ENCODE measurements at places on chromosomes 3 and 15.

DNA sequence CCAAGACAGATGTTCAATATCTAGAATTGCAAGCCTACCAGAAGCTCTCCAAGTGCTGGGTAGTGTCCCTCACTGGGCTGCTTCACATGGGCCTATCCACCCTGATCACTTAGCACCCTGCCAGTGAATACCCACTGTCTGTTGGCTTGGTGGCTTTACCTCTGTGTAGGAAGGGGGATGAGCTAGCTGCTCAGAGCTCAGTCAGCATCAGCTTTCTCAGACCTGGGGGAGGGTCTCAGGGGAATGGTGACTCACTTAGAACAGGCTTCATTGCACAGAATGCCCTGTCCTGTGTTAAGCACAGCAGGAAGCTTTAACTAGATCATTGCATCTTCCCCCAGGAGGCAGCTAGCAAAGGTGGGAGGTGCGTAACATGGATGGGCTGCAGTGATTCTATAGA, 209.8 kb downstream of the PDCD6IP start:
- H3K27ac ChIP-seq = no peak overlapping the region
- H3K36me3 ChIP-seq = no peaks in the 10 kb centered on the region
- DNase-seq = no peak
- no peaks in the 10 kb centered on the region for H3K27me3 ChIP-seq

GRCh38 chr3:76024640-76025039, 239.3 kb upstream of the ZNF717 start:
- H3K27me3 ChIP-seq = no peaks in the 10 kb centered on the region
- no peak for DNase-seq
- H3K27ac ChIP-seq = no peak overlapping the region
- H3K4me1 ChIP-seq = no peaks in the 10 kb centered on the region
- no peaks in the 10 kb centered on the region for H3K36me3 ChIP-seq
- no peak overlapping the region for H3K4me3 ChIP-seq

- H3K27ac ChIP-seq = peak overlapping the region; percentile 71
- no peak for DNase-seq
- no peak overlapping the region for H3K4me3 ChIP-seq
- H3K36me3 ChIP-seq = peaks cover 55% of the 10 kb centered on the region
These were observed 61.3 kb downstream of the SMAD3 start for GRCh38 chr15:67126551-67127330.

DNA sequence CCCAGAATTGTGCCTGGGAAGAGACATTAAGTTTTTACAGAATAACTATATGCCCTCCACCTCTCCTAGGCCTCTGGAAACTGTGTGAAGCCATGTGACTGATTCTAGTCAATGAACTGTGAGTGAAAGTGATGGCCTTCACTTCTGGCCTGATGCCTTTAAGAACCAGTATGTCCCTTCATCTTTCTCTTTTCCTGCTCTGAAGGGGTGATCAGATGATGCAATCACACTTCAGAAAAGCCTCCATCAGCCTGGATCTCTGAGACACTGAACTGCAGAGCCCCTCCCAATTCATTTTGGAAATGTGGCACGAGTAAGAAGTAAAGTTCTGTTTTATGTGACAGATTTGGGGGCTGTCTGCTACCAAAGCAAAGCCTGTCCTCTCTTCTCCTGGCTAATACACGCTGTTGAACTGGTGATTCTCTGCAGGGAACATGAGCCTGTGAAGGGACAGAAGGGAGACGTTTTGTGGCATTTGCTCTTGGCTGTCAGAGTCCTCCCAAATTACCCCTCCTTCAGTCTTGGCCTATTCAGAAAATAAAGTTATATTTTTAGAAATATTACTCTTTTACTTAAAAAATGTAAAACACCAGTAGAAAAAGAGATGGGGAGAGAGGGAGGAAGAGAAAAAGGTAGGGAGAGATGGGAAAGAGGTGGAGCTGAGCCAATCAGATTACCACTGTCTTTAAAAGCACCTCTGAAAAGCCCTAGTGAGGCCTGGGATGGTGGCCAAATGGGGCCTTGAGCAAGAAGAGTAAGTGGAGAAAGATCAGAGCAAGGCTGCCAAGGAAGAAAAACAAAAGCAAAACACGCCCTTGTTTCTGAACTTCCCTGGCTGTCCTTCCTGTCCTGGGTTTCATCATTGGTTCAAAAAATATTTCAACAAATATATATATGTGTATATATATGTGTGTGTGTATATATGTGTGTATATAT, 40.9 kb upstream of the RYK start:
- no peak overlapping the region for H3K27ac ChIP-seq
- no peaks in the 10 kb centered on the region for H3K36me3 ChIP-seq
- no peaks in the 10 kb centered on the region for H3K4me1 ChIP-seq
- H3K27me3 ChIP-seq = peaks cover 12% of the 10 kb centered on the region
- no peak overlapping the region for H3K4me3 ChIP-seq

- peaks cover 2% of the 10 kb centered on the region for H3K27me3 ChIP-seq
- no peak overlapping the region for H3K4me3 ChIP-seq
- H3K27ac ChIP-seq = no peak overlapping the region
- no peak for DNase-seq
These were observed 29.2 kb upstream of the CTDSPL start for GRCh38 chr3:37832480-37832879.

DNA sequence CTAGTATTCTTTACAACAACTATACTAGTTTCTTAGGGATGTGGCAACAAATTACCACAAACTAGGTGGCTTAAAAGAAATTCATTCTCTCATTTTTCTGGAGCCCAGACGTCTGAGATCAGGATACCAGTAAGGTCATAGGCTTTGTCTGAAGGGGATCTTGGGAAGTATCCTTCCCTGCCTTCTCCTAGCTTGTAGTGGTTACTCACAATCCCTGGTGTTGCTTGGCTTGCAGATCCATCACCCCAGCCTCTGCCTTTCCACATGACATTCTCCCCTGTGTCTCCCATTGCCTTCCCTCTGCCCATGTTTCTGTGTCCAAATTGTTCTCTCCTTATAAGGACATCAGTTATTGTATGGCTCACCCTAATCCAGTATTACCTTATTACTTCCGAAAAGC, 24.3 kb upstream of the CLDN1 start:
- no peak overlapping the region for H3K27ac ChIP-seq
- no peak for DNase-seq
- no peaks in the 10 kb centered on the region for H3K4me1 ChIP-seq
- no peaks in the 10 kb centered on the region for H3K36me3 ChIP-seq
- peaks cover 4% of the 10 kb centered on the region for H3K27me3 ChIP-seq

GRCh38 chr3:143429628-143430514, 310.3 kb downstream of the CHST2 start:
- H3K27ac ChIP-seq = peak overlapping the region; percentile 2
- H3K27me3 ChIP-seq = no peaks in the 10 kb centered on the region
- no peak overlapping the region for H3K4me3 ChIP-seq
- no peaks in the 10 kb centered on the region for H3K36me3 ChIP-seq

- H3K27me3 ChIP-seq = peaks cover 44% of the 10 kb centered on the region
- DNase-seq = no peak
- peaks cover 12% of the 10 kb centered on the region for H3K4me1 ChIP-seq
- H3K27ac ChIP-seq = no peak overlapping the region
- no peaks in the 10 kb centered on the region for H3K36me3 ChIP-seq
These were observed 29.6 kb upstream of the SNRPA1 start for GRCh38 chr15:101324524-101325177.

DNA sequence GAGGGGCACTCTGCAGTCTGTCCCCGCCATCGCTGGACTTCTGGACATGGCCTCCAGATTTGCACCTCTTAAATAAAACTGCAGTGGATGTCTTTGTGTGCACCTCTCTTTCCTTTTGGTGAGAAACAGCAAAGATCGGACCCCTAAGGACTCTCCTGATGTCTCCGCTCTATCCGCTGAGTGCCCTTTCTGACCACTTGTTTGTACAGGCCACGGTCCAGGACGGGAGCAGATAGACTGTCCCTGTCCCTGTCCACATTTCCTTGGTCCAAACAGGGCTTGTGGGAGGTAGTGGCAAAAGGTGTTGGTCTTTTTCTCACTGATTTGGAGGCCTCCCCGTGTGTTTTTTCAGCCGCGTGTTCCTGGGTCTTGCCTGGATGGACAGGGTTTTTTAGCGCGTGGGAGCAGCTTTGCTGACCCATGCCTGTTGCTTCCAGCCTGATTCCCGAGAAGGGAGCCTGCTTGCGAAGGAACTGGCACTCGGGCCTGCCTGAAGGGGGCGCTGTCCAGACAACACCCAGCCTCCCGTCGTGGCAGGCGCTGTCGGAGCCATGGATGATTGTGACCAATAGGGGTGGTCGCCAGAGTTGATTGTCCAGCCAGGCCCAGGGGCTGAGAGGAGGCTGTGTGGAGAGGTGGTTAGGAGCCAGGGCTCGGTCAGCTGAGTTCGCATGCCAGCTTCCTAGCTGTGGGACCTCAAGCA, 13.2 kb upstream of the STAB1 start:
- peaks cover 83% of the 10 kb centered on the region for H3K36me3 ChIP-seq
- no peak for DNase-seq
- H3K4me3 ChIP-seq = no peak overlapping the region
- H3K4me1 ChIP-seq = no peaks in the 10 kb centered on the region
- no peak overlapping the region for H3K27ac ChIP-seq
- H3K27me3 ChIP-seq = no peaks in the 10 kb centered on the region

DNA sequence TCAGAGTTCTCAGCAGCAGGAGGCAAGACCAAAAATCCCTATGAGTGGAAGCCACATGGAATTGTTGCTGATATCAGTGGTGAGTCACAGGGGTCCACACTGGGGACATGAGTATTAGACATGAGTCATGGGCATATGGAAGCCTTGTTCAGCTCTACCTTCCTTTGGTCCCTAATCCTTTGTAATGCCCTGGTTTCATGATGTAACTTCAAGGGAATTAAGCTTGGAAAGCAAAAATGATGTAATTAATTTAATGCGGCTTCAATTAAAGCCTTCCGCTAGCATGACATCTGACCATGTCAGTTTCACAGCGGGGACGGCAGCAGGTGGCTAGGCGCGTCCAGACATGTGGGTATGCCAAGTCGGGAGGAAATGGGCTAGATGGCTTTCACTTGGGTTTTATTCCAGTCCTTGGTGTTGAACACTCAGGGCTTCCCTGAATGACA, 176.1 kb upstream of the RGMA start:
- no peaks in the 10 kb centered on the region for H3K4me1 ChIP-seq
- no peak for DNase-seq
- no peak overlapping the region for H3K4me3 ChIP-seq
- no peak overlapping the region for H3K27ac ChIP-seq
- H3K36me3 ChIP-seq = no peaks in the 10 kb centered on the region

GRCh38 chr3:23710555-23710954, 95.2 kb upstream of the UBE2E1 start:
- no peak overlapping the region for H3K4me3 ChIP-seq
- peaks cover 2% of the 10 kb centered on the region for H3K27me3 ChIP-seq
- DNase-seq = no peak
- H3K27ac ChIP-seq = no peak overlapping the region
- no peaks in the 10 kb centered on the region for H3K36me3 ChIP-seq

DNA sequence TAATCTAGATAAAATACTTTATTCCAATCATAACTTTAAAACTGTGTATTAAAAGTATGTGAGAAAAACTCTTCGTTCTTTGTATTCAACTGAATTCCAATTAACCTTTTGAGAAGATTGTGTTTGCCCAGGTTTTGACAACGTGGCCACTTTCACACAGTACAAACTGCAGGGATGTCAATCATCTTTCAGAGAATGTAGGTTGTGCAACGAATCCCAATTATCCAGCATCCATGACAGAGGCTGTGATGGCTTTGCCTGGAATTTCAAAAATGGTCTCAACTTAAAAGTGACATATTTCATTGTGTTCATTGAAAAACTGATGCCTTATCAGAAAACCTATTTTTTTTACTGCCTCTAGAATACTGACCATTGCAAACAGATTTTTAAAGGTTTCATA, 615.1 kb upstream of the KCNMB2 start:
- H3K27ac ChIP-seq = no peak overlapping the region
- no peaks in the 10 kb centered on the region for H3K4me1 ChIP-seq
- DNase-seq = no peak

GRCh38 chr15:96324192-96324895, 6.2 kb upstream of the NR2F2 start:
- H3K27me3 ChIP-seq = peaks cover 69% of the 10 kb centered on the region
- no peak overlapping the region for H3K4me3 ChIP-seq
- peaks cover 5% of the 10 kb centered on the region for H3K4me1 ChIP-seq

GRCh38 chr15:69417581-69417980, 3.4 kb downstream of the KIF23 start:
- H3K27me3 ChIP-seq = peaks cover 3% of the 10 kb centered on the region
- no peak overlapping the region for H3K4me3 ChIP-seq
- DNase-seq = no peak
- no peak overlapping the region for H3K27ac ChIP-seq
- peaks cover 2% of the 10 kb centered on the region for H3K36me3 ChIP-seq
- H3K4me1 ChIP-seq = peaks cover 11% of the 10 kb centered on the region

DNA sequence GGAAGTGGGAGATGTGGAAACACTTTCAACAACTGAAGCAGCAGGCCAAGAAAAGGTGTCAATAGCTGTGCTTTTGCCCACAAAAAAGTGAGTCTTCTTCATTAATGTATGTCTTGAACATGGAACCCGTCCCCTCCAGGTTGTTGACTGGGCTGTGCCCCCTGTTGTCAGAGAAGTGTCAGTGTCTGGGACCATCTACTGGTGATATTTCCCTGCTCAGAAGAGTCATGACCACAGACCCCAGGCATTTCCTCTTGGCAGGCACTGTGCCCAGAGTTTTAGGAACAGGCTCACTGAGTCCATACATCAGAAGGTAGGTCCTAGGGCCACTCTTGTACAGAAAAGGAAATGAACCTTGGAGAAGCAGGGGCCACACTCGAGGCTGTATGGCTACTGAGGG, 54.8 kb upstream of the LARS2 start:
- no peaks in the 10 kb centered on the region for H3K4me1 ChIP-seq
- peaks cover 35% of the 10 kb centered on the region for H3K27me3 ChIP-seq
- DNase-seq = no peak
- no peak overlapping the region for H3K4me3 ChIP-seq
- H3K27ac ChIP-seq = no peak overlapping the region

DNA sequence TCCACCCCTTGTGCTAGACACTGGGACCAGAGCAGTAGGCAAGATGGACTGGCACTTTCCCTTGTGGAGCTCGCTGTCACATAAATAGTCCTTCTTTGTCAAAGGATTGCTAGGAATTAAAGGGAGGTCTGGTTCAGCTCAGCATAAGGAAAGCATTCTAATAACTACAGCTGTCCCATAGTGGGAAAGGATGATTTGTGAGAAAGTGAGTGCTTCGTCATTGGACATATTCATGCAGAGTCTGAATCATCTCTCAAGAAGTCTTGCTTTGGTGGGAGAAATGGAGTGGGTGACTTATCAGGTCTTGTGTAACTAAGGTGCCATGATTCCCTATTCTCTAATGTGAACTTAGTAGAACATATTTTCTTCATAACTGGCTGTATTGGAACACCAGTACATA, 14.7 kb downstream of the PPARG start:
- no peak overlapping the region for H3K27ac ChIP-seq
- H3K27me3 ChIP-seq = peaks cover 7% of the 10 kb centered on the region
- no peaks in the 10 kb centered on the region for H3K36me3 ChIP-seq
- no peaks in the 10 kb centered on the region for H3K4me1 ChIP-seq
- no peak for DNase-seq

- peaks cover 2% of the 10 kb centered on the region for H3K4me1 ChIP-seq
- no peak overlapping the region for H3K4me3 ChIP-seq
- no peak for DNase-seq
- H3K36me3 ChIP-seq = no peaks in the 10 kb centered on the region
These were observed 50.1 kb downstream of the CADPS start for GRCh38 chr3:62824965-62825592.

GRCh38 chr15:94951538-94951937, 720.2 kb downstream of the MCTP2 start:
- no peaks in the 10 kb centered on the region for H3K4me1 ChIP-seq
- H3K36me3 ChIP-seq = no peaks in the 10 kb centered on the region
- no peak overlapping the region for H3K4me3 ChIP-seq
